ENCODE measurements at places on chromosomes 7 and 10.
A peak's percentile ranks its signal among the peaks of the same experiment; 100 is the strongest.

DNA sequence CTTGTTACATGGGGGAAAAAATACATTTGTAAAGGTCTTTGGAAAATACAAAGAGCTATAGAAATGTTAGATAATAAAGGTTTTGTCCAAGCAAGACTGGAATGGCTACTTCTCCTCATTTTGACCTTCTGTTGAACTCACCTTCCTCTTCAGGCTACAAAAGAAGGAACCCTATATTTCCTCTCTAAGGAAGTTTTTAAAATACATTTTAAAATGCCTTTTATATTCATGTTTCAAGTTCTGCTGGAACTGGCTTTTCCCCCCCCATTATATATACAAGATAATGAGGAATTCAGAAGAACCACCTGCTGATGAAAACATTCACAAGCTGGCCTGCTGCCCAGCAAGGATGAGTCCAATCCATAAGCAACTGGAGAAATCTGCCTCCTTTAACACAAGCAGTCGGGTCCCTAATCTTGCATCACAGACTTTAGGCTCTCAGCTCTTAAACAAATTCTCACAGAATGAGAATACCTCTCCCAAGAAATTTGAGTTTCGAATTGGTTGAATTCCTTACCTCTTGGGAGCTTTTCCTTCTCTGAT is 44.6 kb downstream of the MTERF1 start:
- peak; percentile 52 for DNase-seq

GRCh38 chr10:79381804-79382221 is 34.5 kb downstream of the PPIF start:
- peak; percentile 93 for DNase-seq

DNA sequence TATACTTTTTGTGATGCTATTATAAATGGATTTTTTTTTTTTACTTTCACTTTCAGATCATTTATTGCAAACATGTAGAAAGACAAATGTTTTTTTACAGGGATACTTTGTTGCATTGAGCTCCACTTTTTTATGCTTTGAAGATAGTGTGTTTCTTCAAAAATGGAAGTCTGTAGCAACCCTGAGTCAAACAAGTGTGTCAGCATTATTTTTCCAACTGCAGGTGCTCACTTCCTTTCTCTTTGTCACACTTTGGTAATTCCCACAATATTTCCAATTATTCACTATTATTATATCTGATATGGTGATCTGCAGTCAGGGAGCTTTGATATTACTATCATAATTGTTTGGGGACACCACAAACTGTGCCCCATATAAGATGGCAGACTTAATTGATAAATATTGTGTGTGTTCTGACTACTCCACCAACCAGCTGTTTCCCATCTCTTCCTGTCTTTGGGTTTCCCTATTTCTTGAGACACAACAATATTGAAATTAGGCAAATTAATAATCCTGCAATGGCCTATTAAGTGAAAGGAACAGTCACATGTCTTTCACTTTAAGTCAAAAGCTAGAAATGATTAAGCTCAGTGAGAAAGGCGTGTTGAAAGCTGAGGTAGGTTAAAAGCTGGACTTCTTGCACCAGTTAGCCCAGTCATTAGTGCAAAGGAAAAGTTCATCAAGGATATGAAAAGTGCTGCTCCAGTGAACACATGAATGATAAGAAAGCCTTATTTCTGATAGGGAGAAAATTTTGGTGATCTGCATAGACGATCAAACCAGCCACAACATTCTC is 231.3 kb upstream of the SH2B2 start:
- no peak for DNase-seq

DNA sequence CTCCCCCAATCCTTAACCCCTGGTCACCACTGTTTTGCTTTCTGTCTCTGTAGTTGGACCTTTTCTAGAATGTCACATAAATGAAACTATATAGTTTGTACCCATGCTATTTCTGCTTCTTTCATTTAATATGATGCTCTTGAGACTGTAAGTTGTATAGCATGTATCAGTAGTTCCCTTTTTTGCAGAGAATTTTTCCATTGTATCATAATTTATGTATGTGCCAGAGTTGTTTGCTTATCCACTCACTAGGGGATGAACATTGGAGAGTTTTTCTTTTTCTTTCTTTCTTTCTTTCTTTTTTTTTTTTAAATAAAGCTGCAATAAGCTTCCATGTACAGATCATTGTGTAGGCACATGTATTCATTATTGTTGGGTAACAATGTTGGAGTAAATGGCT is 544.8 kb downstream of the CNTNAP2 start:
- no peak for DNase-seq

GRCh38 chr10:127563718-127564553 is 14.8 kb downstream of the NPS start:
- no peak for DNase-seq

- DNase-seq = no peak
Measured at GRCh38 chr10:102400076-102400475, 4.6 kb downstream of the NFKB2 start.

DNA sequence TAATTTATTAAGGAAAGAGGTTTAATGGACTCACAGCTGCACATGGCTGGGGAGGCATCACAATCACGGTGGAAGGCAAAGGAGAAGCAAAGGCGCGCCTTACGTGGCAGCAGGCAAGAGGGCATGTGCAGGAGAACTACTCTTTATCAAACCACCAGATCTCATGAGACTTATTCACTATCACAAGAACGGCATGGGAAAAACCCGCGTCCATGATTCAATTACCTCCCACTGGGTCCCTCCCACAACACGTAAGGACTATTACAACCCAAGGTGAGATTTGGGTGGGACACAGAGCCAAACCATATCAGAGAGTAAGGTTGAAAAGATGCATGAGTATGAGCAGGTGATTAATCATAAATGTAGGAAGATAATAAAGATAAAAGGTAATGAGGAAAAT is 3.2 kb upstream of the JCAD start:
- no peak for DNase-seq

GRCh38 chr10:88409236-88409635 is 173.9 kb downstream of the RNLS start:
- peak; percentile 52 for DNase-seq

- DNase-seq = no peak
Measured at GRCh38 chr7:47636081-47636432, 54.1 kb upstream of the TNS3 start.

- no peak for DNase-seq
Measured at GRCh38 chr7:44136731-44137130, 4.4 kb downstream of the MYL7 start.

- DNase-seq = no peak
Measured at GRCh38 chr7:195010-195829, 2.8 kb downstream of the FAM20C start.

- DNase-seq = no peak
Measured at GRCh38 chr7:72035266-72035665, 376.9 kb downstream of the CALN1 start.

- peak; percentile 46 for DNase-seq
Measured at GRCh38 chr7:19102884-19103283, 14.6 kb downstream of the TWIST1 start.

- no peak for DNase-seq
Measured at GRCh38 chr10:68955355-68955831, 577 bp upstream of the DDX21 start.

DNA sequence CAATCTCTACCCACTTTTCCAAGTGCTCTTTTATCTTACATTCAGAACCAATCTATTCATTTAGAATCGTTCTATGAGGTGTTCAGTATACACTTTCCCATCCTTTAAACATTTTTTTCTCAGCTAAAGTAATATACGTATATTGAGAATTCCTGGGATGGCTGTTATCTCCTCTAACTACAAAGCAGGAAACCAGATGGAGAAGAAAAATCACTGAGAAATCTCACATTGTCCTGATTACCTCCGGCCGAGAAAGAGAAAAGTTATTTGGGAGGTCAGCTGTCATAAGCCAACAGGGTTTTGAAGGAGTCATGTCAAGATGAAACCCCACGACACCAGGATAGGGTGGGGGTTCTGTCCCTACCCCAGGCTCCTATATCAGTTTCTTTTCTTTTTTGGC is 99.2 kb upstream of the KDM7A start:
- DNase-seq = no peak

GRCh38 chr10:71359364-71360046 is 37.2 kb upstream of the CDH23 start:
- no peak for DNase-seq

GRCh38 chr10:127585519-127586023 is 36.5 kb downstream of the NPS start:
- DNase-seq = no peak
